Stomach (tissue), 19 donors: ENCODE measurements at places on chromosomes 4 and X.

- no peak for DNase-seq
Measured at GRCh38 chr4:1170156-1170975, 2.0 kb downstream of the SPON2 start.

DNA sequence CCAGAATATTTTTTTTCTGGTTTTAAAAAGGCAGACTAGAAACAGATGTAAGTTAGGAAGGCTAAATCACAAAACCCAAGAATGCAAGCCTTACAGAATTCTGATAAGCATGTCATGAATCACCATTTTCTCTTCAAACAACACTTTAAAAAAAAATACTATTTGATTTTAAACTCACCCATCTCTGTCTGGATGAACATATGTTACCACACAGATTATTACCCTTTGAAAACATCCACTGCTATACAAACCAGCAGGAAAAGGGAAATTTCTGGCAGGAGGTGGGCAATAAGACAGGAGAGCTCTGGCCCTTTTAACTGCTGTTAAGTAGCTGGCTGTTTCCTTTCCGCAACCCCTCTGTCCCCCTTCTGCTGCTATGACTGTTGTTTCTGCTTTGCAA, 317.7 kb upstream of the NOCT start:
- no peak for DNase-seq

- DNase-seq, result no peak
Measured at GRCh38 chrX:115284877-115285276, 4.6 kb upstream of the LUZP4 start.

DNA sequence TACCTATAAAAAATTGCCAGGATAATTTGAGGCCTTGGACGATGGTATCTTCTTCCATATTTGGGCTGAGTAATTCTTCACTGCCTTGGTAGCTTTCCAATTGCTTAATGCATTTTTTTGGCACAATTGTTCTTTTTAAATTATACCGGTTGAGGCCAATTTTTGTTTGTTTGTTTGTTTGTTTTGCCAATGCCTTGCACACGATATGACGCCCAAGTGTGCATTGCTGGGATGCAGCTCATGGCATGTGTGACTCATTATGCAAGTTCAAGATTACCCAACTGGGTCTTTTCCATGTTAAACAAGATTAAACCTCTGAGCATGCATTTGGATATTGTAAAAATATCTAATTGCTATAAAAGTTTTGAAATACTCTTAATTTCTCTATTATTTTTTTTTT, 71.1 kb upstream of the KCNIP4 start:
- DNase-seq, result no peak

GRCh38 chr4:83626245-83626836, 90.4 kb downstream of the GPAT3 start:
- peak; percentile 27 for DNase-seq

- peak; percentile 15 for DNase-seq
Measured at GRCh38 chr4:172830295-172830764, 338.3 kb upstream of the GALNT7 start.

DNA sequence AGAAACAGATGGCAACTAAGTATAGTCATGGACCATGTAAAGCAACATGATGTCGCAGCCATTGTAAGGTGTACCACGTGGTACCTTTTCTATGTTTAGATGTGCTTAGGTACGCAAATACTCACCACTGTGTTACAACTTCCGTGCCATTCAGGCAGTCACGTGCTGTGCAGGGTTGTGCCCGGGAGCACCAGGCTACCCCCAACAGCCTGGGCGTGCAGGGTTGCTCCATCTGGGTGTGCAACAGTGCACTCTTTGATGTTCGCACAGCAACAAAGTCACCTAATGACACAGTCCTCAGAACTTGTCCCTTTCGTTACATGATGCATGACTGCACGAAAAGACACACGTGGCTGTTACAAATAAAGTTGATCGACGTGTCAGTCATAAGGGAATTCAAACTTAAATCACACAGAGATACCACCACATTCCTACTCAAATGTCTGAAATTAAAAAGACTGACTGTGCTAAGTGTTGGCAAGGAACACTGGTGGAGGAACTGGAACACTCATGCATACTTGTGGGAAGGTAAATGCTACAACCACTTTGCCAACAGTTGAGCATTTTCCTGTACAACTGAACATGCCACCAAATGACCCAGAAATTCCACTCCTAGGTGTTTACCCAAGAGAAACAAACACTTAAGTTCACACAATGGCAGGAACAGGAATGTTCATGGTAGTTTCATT, 24.3 kb downstream of the CPLX1 start:
- DNase-seq, result no peak

DNA sequence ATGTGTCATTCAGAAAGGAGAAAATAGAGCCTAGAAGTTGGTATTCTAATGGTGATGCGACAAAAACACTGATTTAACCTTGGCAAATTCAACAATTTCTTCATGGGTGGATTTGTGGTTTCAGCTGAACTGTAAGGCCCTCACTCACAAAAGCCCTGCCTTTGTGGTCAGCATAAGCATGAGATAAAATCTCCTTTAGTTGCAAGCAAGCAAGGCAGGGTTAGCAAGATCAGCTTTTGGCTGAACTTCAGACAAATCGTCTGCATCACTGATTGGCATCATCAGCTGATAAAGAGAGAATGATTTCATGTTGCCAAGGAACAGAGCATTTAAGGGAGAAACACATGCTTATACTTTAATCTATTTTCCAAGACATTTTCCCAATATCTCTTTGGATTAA, 2582.2 kb downstream of the PCDH7 start:
- DNase-seq, result peak; percentile 26

DNA sequence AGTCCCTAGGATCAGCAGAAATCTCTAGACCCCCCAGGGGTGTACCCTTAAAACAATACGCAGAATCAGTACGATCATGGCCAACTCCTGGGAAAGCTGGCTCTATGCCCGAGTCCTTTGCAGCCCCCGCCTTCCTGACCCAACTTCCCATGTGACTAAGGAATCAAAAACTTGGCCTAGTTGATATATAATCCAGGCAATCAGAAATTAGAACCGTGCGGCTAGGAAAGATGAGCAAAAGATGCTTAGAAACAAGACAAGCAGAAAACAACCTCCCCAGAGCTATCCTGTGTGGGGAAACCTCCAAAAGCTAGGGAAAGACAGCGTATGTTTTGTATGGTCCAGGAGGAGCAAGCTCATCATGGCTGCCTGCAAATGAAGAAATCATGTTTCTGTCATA, 110.0 kb downstream of the PPARGC1A start:
- no peak for DNase-seq

GRCh38 chr4:5588046-5588445, 120.3 kb downstream of the EVC2 start:
- no peak for DNase-seq

DNA sequence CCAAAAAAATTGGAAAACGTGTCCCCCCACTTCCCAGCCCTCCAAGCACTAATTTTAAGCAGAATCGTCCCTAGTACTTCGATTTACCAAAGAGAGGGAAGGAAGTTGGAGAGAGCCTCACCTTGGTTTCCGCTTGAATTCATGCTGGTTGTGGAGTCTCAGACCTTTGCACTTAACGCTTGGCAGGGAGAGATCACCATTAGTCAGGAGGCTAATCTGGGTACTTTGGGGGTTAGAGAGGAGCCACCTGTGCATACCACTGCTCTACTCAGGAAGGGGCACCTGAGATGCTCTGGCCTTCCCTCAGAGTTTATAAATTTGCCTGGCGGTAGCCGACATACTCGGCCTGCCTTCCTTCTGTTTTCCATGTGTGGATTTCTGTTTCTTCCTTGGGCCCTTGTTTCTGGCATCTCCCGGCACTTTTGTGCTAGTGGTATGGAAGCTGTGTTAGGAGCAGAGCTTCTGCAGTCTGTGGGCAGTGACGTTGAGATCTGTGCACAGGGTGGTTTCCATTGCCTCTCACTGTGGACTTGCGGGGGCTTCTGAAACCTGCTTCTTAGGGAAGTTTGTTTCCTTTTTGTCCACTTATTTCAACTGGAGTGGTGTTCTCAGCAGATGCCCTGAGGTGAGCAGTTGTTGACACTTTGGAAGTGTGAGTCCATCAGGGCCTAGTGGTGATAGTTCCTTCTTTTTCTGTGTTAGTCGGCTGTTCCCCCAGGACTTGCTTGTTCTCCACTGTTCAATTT, 104.2 kb downstream of the TMEM131L start:
- no peak for DNase-seq

- DNase-seq, result no peak
Measured at GRCh38 chr4:15482842-15483241, 13.2 kb downstream of the CC2D2A start.

DNA sequence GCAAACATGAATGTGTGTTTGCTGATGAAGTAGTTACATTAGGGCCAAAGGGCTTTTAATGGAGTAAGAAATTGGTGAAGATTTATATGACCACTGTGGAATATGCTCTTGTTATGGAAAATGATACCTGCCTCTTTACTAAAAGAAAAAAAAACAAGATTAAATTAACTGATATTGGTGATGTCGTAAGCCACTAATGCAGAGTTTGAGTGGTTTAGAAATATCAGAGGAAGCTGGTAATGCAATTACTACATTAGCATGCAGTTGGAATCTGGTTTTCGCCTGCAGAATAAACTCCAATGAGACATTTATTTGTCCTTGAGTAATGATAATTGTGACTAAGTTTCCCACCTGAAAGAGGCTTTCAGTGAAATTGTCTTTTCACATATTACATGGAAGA, 597.9 kb downstream of the GALNTL6 start:
- peak; percentile 18 for DNase-seq

DNA sequence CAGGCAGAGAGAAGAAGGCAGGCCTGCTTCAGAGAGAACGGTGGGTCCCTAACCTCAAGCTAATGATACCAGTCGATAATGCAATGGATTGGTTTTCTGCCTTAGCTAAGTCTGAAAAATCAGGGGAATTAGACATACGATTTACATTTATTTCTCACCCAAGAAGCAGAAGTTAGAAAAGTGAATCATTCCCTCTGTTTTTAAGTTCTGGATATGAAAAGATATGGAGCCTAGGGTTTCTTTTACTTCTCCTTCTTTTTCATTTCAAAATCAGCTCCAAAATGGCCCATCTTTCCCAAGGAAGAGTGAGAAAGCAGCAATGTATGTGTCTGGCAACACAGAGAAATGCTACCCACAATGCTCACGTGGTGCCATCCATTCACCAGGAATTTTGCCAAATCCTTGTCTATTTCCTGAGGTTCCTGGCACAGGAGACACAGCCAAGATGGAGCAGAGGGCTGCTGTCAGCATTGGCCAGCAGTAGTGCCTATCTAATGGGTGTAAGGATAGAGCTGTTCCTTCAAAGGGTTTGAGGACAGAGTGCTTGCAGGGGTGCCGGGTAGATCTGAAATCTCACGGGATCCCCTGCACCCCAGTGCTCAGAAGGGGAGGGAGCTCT, 231.5 kb downstream of the MAML3 start:
- no peak for DNase-seq

GRCh38 chr4:80189581-80189955, 7.7 kb upstream of the PRDM8 start:
- no peak for DNase-seq

- peak; percentile 69 for DNase-seq
Measured at GRCh38 chr4:47824840-47825239, 13.0 kb downstream of the CORIN start.
